ENCODE measurements at places on chromosomes 3 and 15.

DNA sequence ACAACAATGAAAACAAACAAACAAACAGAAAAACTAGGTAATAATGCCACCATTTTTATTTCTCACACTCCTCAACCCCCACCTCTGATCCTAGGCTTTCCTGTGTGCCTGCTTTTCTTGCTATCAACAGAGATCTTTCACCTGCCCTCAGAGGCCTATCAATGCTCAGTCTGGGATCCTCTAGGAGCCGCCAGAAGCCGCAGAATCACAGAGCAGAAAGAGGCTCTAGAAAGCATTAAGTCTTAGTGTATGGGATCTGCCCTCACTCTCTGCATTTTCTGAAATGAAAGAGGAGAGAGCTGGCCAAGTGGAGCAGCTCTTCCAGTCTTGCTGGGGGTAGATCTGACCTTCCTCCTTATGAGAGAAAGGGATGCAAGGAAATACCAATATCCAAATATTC lies 306.8 kb downstream of the TUSC7 start:
- DNase-seq, result no peak

- no peak for DNase-seq
These were observed 260.4 kb downstream of the RPLP1 start for GRCh38 chr15:69712991-69713390.

DNA sequence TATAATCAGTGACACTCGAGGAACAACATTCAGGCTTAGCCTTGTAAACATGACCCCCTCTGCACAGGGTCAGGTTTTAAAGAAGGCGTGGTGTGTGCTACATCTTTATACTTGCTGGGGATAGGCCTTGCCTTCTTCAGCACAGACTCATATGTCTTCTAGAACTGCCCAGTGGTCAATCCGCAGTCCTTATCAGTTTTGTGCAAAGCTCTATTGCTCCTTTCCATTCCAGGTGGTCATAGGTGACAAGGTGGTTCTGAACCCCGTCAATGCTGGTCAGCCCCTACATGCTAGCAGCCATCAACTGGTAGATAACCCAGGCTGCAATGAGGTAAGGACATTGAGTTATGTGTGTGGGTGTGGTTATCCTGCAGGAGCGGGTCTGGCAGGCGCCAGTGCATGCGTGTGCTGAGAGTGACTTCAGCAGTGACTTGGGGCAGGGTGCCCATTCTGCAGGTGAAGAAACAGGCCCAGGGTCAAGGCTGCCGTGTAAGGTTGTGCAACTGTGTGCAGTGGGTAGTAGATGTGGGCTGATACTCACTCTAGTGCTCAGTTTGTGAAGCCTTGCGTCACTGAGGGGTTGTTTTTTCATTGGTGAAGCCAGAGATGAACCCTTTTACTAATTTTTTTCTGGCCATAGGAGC lies 150.9 kb downstream of the ITPR1 start:
- no peak for DNase-seq

DNA sequence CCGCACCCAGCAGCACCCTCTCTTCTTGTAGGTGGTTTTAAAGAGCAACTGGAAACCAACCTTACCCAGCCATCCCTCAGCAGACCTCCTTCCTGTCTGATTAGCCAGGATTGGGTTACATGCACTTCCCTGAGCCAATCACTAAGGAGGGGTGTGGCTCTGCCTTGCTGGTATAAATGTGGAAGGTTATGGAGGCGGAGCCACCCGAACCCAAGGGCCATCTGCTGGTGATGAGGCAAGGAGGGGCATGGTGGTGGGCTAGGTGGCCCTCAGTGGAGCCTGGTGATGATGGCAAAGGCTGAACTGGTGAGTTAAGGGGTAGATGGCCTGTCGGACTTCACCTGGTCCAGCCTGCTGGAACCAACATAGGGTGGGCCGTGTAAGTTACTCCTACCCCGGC lies 39.8 kb downstream of the CCDC33 start:
- DNase-seq, result no peak

GRCh38 chr3:62669161-62669560 lies 206.1 kb downstream of the CADPS start:
- DNase-seq, result no peak

GRCh38 chr15:95263751-95264150 lies 1032.4 kb downstream of the MCTP2 start:
- DNase-seq, result no peak

DNA sequence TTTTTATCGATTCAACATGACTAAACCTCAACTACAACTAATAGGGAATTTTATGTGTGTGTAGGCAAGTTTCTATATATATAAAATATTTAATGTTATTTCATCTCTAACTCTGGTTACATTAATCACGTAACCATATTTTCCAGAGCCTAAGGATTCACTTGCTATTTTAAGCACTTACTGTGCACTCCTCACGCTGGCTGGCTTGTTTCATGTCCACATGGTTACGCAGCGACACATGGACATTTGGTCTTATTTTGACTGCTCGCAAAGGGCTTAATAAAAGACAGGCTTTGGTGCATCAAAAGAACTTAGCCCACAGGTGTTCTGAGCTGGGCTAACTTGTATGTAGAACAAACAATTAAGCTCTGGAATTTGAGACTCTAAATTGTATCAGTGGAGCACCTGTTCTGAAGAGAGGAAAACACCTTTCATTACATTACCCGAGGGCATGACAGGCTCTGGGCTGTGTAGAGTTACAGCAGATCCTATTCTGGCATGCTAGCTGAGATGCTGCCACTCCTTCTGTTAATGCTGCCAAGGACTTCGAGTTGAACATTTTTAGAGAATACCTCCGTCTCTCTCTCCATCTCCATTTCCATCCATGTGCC lies 130.0 kb upstream of the NR2F2 start:
- DNase-seq, result no peak

- DNase-seq, result no peak
These were observed 142.8 kb downstream of the CHL1 start for GRCh38 chr3:339351-339750.

DNA sequence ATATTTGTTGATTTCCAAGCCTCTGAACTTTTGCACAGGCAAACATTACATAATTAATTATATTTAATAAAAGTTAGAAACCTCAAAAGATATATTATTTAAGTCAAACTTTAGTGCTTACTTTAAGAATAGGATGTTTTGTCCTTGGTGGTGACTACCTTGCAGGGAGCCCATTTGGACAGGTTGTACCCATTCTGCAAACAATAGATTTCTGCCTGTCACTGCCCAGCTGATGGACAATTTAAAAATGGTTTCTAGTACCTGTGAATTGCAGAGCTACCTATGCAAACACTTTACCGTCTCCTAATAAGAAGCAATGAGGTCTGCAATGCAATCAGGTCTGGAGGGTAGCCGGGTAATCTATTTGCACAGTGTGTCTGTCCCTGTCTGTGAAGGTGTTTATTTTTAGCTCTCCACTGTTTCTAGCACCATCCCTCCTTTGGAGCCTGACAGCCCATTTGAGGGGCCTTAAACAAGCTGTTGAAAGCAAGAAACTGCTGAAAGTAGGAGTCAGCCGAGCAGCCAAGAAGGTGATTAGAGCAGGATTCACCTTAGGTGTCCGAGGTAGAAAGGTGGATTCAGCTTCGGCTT lies 556.2 kb upstream of the CFAP20DC start:
- DNase-seq, result no peak

DNA sequence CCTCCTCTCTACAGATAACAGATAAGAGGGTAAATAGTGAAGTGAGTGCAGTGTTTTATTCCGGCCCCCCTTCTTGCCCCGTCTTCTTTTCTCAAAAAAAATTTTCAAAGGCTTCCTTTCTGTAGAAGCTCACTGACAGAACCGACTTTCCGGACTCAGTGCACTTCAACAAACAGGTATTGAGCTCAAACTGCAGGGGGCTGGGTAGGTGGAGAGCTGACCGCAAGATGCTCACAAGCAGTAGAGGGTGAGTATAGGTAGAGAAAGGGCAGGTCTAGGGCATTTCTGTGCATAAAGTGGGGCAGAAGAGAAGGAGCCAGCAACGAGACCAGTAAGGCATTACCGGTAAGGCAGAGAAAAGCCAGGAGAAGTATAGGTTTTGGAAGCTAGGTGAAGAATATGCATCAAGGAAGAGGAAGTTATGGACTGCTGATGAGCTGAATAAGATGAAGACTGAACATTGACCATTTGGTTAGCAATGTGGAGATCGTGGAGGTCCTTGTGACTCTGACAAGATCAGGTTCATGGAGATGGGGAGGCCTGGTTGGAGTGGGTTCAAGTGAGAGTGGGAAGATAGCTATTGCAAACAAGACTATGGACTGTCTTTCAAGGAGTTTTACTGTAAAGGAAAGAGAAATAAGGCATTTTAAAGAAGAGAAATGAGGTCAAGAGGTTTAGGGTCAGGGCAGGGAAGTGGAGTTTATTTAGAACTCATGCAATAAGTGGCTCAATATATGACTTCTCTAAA lies 97.4 kb downstream of the ST6GAL1 start:
- DNase-seq, result no peak

- DNase-seq, result no peak
These were observed 478.7 kb downstream of the RBMS3 start for GRCh38 chr3:29759411-29760225.

GRCh38 chr3:30643763-30644462 lies 37.5 kb downstream of the TGFBR2 start:
- DNase-seq, result no peak

- no peak for DNase-seq
These were observed 61.9 kb upstream of the TLE3 start for GRCh38 chr15:70159713-70160009.

DNA sequence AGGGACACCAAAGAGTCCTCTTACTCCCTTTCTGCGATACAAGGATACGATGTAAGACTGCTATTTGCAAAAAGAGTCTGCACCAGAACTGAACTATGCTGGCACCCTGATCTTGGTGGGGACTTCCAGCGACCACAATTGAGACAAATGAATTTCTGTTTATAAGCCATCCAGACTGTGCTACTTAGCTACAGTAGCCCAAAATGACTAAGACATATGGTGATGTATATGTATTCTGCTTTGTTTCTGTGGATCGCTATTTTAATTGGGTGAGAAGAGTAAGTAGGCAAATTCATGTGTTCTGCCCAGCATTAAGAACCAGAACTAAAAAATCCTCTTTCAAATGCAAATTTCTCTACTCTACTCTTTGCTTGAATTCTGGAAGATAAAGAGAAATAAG lies 720.9 kb downstream of the DIPK2A start:
- no peak for DNase-seq

DNA sequence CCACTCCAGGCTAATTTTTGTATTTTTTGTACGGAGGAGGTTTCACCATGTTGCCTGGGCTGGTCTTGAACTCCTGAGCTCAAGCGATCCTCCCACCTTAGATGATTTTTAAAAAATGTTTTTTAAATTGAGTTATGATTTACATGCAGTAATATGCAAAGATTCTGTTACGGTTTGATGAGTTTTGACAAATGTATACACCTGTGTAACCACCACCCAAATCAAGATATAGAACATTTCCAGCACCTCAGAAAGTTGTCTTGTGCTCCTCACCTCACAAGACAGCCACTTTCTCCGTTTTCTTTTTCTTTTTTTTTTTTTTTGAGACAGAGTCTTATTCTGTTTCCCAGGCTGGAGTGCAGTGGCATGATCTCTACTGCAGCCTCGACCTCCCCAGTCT lies 4.8 kb downstream of the SLC6A6 start:
- DNase-seq, result no peak

- DNase-seq, result no peak
These were observed 24.4 kb downstream of the PTPN23 start for GRCh38 chr3:47404955-47405790.

DNA sequence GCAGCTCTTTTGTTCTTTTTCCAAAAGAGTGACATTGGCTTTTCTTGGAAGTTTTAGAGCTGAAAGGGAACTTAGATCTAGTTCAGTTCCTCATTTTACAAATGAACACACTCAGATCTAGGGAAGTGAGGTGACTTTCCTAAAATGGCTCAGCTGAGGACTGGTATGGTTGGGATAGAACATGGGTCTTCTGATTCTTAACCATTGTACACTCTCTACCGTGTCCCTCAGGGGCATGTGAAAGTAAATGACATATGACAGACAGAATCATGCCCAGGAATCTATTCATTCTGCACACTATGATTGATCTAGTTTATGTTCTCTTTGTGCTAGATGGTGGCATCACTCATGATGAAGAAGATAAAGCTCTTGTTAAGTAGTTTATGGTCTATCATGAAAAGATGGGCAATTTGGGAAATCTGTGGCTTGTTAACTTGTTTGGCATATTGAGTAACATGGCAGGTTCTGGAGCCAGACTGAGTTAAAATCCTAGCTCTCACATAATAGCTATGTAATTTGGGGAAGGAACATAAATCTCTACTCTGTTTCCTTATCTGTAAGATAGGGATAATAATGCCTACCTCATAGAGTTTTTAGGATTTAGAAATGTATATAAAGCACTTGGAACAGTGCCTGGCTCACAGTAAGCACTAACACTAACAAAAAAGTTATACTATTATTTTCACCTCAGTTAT lies 30.9 kb downstream of the UBE2E1 start:
- DNase-seq, result no peak

- DNase-seq, result no peak
These were observed 54.3 kb downstream of the BDH1 start for GRCh38 chr3:197501496-197501878.

- DNase-seq, result no peak
These were observed 22.0 kb upstream of the LEKR1 start for GRCh38 chr3:156803952-156804741.

DNA sequence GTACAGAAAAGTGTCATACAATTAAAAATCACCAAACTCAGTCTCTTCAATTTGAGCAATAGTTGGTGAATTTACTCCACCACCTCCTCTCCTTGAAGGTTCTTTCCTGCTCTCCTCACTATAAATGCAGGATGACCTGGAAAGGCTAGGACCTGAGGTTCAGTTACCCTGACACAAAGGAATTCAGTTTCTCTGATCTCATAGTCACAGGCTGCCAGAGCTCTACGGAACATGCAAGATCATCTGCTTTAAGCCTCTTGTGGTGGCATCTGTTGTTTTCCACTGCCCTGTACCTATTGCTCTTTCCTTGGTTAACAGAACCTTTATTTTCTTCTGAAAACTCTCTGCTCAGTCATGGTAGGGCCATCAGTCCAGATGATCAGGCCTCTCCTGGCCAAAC lies 4.9 kb upstream of the TP63 start:
- DNase-seq, result no peak

DNA sequence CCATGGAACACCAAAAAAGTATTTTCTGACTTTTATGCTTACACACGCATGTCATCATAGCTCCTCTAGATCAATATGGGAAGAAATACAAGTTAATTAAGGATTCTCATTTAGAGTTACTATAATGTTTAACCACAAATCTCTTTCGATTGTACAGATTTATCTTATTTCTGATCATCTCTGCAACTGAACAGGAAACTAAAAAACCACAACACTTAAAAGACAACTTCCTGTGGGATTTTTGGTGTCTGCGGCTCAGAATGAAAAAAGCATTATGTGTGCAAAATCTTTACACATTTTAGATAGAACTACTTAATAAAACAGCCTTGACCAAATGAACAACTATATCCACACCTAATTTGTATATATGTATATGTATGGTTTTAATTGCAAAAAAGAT lies 3.0 kb upstream of the TJP1 start:
- DNase-seq, result no peak

DNA sequence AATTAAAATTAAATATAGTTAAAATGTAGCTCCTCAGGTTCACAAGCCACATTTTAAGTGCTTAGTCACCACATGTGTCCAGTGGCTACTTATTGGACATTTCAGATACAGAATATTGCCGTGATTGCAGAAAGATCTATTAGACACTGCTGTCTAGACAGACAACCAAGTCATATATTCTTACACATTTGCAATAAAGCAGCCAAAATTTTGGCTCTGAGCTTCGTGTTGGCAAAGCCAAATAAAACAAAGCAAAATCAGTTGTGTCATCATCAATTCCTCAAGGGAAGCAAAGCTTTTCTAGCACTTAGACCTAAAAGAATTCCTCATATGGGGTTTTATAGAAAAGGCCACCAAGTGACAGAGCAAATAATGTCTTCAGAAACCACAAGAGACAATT lies 193.1 kb upstream of the LPP start:
- no peak for DNase-seq

GRCh38 chr3:169659096-169659819 lies 4.3 kb downstream of the MECOM start:
- DNase-seq, result peak; percentile 39
